ENCODE measurements at places on chromosomes 7 and 10.

DNA sequence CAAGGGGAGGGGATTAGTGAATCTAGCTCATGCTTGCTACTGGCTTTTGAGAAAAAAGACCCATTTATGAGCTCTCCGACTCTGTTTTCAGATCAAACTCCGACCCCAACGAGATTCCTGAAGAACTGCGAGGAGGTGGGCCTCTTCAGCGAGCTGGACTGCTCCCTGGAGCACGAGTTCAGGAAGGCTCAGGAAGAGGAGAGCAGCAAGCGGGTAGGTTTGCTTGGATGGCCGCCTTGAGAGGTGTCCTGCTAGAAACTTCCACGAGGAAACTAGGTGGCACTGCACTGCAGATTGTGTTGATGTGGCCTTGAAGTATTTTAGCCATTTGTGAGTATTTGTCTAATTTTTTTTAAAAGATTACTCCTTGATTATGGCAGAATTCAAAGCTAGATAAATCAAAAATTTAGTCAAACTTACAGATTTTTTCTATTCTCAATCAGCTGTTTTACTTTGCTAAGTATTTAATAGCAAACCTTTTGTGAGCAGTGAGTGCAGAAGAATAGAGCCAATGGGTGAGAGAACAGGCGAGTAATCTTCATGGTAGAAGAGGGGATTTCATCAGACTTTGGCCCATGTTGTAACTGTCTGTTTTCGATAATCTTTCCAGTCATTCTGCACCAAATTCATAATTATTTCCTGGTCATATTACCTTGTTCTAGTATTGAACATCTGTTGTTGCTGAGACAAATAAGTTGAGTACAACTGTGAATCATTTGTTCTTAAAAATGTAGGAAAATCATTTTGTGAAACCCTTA is 95.4 kb downstream of the CREB5 start:
- DNase-seq, result no peak

- no peak for DNase-seq
These were observed 25.9 kb downstream of the VAX1 start for GRCh38 chr10:117112220-117112619.

GRCh38 chr7:16708980-16709379 is 44.6 kb upstream of the TSPAN13 start:
- DNase-seq, result peak; percentile 58

GRCh38 chr7:75626954-75627353 is 111.8 kb downstream of the HIP1 start:
- DNase-seq, result no peak

DNA sequence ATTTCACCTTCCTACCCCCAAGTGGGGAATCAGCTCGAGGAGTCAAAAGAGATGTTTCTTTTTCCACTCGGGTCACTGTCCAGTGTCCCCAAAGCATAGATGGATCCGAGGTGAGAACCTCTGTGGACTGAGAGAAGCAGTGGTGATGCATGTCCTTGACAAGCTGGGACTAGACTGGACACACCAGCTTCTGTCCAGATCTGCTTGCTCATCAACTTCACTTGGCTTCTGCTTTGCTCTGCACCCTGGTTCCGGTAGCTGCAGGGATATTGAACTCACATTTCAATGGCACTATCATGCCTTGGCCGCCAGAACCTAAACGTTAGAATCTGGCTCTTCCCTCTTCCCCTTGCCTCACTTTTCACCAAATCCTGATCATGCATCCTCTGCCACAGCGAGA is 50.3 kb upstream of the CXCL12 start:
- no peak for DNase-seq

- DNase-seq, result no peak
These were observed 126.2 kb downstream of the RNF133 start for GRCh38 chr7:122572706-122573105.

- DNase-seq, result no peak
These were observed 3.3 kb upstream of the SUN1 start for GRCh38 chr7:828793-829561.

DNA sequence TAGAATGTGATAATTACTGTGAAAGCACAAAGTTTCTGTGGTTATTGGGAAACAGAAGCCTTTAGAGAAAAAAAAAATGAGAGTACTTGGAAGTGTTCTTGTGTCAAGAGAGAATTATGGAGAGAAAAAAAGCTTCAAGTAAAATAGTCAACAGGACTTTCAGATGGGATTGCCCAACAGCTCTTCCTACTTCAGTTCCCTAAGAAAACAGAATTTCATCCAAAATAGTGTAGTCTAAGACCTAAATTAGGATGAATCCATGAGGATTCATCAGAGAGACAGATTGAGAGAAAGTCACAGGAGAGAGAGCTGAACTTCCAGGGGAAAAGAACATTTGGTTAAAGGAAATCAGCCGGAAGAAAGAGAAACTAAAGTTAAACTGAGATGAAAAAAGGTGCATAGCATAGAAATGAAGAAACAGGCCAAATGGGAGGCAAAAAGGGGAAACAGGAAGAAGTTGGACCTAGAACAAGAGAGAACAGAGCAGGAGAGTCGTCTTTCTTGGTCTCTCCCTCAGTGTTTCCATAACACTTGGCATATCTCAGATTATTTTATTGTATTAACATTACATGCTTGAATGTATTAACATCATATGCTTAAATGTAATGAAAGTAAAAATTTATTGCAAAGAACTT is 2.5 kb downstream of the SCIN start:
- DNase-seq, result no peak

Data from fibroblast of skin of left quadriceps (primary cell).